ENCODE measurements at places on chromosomes 1 and 21. TPM values are rescaled to one million over a fixed set of nuclear protein-coding genes. Genes with fewer than 3 reads are reported as not detected.

RCSD1 gene
- total RNA-seq = 81.9 TPM

- no peak for DNase-seq
These were observed 144.1 kb downstream of the OMA1 start for GRCh38 chr1:58402444-58402843.

DNA sequence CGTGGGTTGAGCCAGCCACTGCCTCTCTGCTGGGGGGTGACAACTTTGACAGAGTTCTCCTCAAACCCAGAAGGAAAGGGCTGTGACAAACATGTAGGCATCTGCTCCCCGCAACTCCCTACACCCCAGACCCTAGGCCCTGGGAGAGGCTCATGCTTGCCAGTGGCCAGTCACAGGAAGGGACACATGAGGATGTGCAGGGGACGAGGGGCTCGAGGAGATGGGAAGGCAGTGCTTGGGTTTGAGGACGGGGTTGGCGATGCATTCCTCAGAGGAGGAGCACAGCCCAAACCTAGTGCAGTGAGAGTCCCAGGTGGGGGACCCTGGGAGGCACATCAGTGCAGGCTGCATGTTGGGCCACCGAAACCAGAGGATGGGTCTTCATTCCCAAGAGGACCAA, 62.1 kb downstream of the STUM start:
- no peak for DNase-seq

DNA sequence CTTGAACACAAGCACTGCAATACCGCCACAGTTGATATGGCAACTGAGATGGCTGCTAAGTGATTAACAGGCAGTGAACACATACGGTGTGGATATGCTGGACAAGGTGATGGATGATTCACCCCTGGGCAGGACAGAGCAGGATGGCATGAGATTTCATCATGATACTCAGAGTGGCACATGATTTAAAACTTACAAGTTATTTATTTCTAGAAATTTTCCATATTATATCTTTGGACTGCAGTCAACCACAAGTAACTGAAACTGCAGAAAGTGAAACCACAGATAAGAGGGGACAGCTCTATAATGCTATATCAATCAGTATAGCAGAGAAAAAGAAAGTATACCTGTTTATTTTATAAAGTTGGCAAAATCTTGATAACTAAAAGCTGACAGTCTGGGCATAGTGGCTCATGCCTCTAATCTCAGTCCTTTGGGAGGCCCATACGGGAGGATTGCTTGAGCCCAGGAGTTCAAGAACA, 47.9 kb downstream of the PHACTR4 start:
- DNase-seq = no peak
